ENCODE measurements at places on chromosomes 7 and 10.

DNA sequence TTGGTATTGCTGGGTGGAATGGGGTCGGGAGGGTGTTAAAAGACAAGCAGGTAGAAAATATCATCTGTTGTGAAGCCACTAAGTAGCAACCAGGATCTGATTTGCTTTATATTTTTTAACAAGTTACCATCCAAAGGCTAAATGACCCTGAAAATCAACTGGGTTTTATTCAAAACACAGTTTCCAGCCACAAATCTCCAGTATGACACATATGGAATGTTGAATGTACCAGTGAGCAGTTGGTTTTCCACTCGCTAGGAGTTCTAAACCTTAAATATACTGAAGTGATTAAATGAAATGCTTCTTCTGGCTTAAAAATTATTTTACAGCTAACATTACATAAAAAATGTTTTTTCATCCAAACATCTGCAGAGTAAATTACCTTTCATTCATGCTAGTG lies 112.5 kb downstream of the PDE1C start:
- no peak for DNase-seq

GRCh38 chr7:1902231-1902855 lies 232.3 kb downstream of the ELFN1 start:
- DNase-seq: peak; percentile 14

GRCh38 chr7:113087071-113087998 lies 708 bp upstream of the GPR85 start:
- DNase-seq: no peak

- peak; percentile 45 for DNase-seq
Observed at GRCh38 chr7:44761207-44762161, 12.8 kb downstream of the ZMIZ2 start.

DNA sequence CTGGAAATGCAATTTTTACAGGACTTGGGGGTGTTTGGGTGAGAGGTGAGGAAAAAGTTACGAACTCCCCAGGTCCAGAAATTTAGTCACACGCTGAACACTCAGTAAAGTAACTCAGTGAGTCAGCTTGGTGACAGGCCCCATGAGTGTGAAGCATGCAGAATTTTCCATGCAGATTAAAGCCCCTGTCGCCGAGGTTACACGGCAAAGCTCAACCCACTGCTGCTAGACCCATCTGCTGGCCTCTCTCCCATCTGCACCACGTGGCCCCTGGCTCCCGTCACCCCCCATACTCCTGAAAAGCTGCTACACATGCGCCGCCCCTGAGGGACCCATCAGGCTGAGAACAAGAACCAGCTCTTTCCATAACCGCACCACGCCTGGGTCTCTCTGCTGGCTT lies 7.0 kb upstream of the MMP21 start:
- peak; percentile 65 for DNase-seq

DNA sequence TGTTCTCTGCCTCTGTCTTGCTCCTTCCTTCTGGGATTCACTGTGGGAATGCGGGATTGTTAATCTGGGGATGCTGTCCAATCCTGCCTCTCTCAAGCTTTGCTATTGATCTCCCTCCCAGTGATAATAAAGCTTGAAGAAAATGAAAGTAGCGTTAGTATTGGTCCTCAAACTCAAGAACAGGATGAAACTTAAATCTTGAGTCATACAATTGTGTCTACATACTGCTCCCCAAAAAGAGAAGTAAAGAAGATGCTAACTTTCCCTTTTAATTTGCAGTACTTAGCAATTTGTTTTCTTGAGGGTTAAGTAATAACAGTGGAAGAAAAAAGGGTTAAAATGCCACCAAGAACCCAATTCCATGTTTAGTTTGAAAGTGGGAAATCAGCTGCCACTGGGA lies 13.6 kb downstream of the CFTR start:
- DNase-seq: no peak

GRCh38 chr7:42453931-42454361 lies 216.9 kb upstream of the GLI3 start:
- no peak for DNase-seq

GRCh38 chr10:126844406-126844805 lies 60.8 kb upstream of the DOCK1 start:
- DNase-seq: no peak

- no peak for DNase-seq
Observed at GRCh38 chr7:94567396-94567795, 57.8 kb downstream of the CASD1 start.

DNA sequence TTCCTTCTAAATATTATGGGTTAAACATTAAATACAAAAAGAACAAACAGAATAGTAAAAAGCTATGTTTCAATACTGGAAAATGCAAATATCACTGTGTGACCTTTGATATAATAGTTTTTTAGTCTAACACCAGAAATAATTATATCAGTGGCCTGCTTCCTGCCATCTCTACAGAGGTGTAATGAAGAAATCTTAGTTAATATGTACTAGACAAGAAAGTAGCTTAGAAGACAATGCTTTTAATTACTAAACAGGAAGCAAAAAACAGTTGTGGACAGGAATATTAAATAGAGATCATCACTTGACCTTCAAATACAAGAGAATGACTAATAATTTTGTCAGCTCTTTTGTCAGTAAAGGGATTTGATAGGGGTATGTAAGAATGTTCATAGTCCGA lies 47.4 kb upstream of the LRRN3 start:
- DNase-seq: no peak

DNA sequence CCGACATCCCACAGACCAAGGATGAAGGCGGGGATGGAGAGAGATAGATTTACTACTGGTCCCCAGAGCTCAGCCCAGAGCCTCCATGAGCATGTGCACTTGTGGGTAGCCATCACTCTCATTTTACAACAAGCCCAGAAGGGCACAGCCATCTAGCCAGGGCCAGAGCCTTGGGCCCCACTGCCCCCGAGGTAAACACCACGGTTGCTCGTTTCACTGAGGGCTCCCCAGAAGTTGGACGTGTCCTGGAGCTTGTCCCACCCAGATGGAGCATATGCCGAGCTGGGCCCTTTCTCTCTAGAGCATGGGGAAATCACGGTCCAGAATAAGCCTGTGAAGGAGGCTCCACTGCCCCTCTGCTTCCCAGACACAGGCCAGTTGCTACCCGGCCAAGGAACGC lies 9.0 kb upstream of the TMEM120A start:
- DNase-seq: no peak

All from glutamatergic neuron (in vitro differentiated cells).